ENCODE measurements at places on chromosomes 5 and 9. TPM values are rescaled to one million over a fixed set of nuclear protein-coding genes. Genes with fewer than 3 reads are reported as not detected.

DNA sequence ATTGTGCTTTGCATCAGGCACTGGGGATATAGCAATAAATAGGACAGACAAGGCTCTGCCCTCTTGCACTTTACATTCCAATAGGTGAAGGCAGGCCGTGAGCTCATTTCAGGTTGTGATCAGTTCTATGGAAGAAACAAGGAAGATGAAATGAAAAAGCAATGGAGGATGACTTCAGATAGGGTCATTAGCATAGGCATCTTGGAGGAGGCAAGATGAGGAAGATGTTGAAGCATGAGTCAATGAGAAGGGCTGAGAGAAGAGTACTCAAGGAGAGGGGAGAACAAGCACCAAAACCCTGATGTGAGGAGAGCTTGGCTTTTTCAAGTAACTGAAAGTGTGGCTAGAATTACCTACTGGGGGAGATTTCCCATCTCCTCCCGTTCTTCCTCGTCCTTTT lies 5.0 kb upstream of the SPARC start:
- no peak for DNase-seq

- peak; percentile 98 for DNase-seq
Observed at GRCh38 chr5:55534436-55535198, at the start of gene PLPP1. TSS of gene PLPP1 (minus strand) at chr5:55534964. CDS start at chr5:55534629, 335 bp downstream.

DNA sequence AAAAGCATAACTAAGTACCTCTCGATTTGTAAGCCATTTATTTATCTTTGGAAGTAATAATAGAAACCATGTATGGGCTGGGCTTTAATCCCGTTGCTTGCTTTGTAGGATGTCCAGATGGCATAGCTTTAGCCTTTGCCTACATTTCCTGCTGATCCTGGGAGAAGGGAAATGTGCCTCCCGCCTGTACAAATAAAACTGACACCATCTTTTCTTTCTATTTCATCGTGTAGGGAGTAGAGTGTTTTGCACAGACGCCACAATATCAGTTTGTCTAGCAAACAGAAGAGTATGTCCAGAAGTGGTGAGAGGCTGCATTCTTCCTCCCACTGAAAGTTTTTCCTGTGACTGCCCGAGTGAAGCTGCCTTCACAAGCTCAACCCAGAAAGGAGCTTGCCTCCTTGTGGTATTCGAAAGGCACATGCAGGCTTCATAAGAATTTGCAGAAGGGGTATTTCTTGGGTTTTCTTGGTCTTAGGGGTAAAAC lies 24.7 kb upstream of the TJP2 start:
- DNase-seq, result peak; percentile 84

- DNase-seq, result no peak
Observed at GRCh38 chr5:90093751-90094485, 315.6 kb downstream of the CETN3 start.

Gene LHFPL2
- 63.6 TPM for total RNA-seq

DNA sequence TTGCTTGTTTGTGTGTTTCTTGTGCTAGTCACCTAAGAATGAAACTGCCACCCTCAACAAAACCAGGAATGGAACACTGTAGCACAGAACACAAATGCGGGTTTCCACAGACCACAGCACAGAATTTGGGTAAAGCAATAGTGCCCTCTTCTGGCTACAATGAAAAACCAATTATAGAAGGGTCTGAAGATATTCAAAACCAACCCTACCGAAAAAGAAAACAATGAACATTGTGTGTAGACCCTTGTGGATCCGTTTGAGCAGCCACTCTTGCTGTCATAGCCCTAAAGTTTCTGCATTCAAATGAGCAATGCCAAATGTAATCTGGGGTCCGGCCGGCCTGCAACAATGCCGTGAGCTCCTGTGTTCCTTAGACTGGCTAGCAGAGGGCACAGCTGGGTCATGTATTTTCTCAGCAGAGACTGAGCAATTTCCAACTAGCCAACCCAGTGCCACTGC lies 8.3 kb upstream of the ENC1 start:
- DNase-seq, result peak; percentile 86

GRCh38 chr9:89639961-89640360 lies 35.1 kb downstream of the GADD45G start:
- no peak for DNase-seq

GRCh38 chr5:31343946-31344345 lies 150.5 kb downstream of the CDH6 start:
- no peak for DNase-seq

GRCh38 chr5:41869151-41869723 lies 988 bp downstream of the OXCT1 start:
- peak; percentile 73 for DNase-seq

Gene FOXI1
- total RNA-seq, result not detected

DNA sequence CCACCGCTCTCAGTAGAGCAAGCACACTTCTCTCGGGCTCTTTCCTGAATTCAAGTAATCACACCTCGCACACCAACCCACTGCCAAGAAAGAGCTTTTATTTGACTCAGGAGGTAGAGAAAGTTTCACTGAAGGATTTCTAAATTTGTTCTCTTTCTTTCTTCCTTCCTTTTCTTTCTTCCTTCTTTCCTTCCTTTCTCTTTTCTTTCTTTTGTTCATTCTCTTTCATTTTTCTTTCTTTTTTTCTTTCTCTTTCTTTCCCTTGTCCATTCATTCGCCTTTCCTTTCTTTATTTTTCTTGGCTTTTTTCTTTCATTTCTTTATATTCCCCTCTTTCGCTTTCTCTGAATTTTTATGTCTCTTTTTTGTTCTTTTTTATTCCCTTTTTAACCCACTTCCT lies 300.1 kb downstream of the ENC1 start:
- DNase-seq, result no peak

GRCh38 chr9:6667633-6668280 lies 22.2 kb upstream of the GLDC start:
- no peak for DNase-seq

- no peak for DNase-seq
Observed at GRCh38 chr9:70121818-70122436, 78.3 kb downstream of the MAMDC2 start.

Gene LCN9
- total RNA-seq, result not detected

Gene CSF2
- not detected for total RNA-seq

Gene EQTN
- not detected for total RNA-seq

Gene JAKMIP2
- 1.1 TPM for total RNA-seq

- DNase-seq, result no peak
Observed at GRCh38 chr9:21810388-21810787, 8.0 kb downstream of the MTAP start.

Gene SLC25A2
- 0.59 TPM for total RNA-seq

DNA sequence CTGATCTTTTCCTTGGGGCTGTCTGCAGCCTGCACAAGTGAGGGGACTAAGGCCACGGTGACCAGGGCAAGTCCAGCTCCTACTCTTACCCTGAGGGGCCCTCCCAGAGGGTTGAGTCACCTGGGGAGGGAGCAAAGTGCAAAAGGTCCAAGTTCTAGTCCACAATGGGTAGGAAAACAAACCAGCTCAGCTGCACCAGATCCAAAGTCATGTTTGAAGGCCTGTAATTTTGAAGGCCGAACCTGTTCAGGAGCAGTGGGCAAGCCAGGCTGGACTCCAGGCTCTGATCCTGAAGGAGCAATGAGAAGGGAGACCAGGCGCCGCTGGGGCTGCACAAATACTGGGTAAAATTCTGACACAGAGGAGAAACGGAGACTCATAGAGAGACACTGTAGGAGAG lies 15.8 kb upstream of the TCF7 start:
- DNase-seq, result peak; percentile 34

GRCh38 chr9:107142430-107142829 lies 140.6 kb upstream of the RAD23B start:
- DNase-seq, result no peak

GRCh38 chr5:115389034-115389798 lies 92.8 kb upstream of the CCDC112 start:
- DNase-seq, result no peak

Gene NHP2
- total RNA-seq, result 66.2 TPM

GRCh38 chr5:51829230-51829629 lies 446.0 kb downstream of the ISL1 start:
- no peak for DNase-seq
